ENCODE measurements at places on chromosomes 11 and 22. TPM values are rescaled to one million over a fixed set of nuclear protein-coding genes. Genes with fewer than 3 reads are reported as not detected.
A peak's percentile ranks its signal among the peaks of the same experiment; 100 is the strongest.

SLC22A9 gene
- not detected for total RNA-seq

- no peak overlapping the region for H3K4me3 ChIP-seq
- no peaks in the 10 kb centered on the region for H3K27me3 ChIP-seq
- peaks cover 11% of the 10 kb centered on the region for H3K4me1 ChIP-seq
- no peaks in the 10 kb centered on the region for H3K36me3 ChIP-seq
- peak overlapping the region; percentile 38 for H3K27ac ChIP-seq
These were observed 92.3 kb upstream of the TEAD1 start for GRCh38 chr11:12581923-12582322.

GRCh38 chr22:33697640-33698039 lies 222.6 kb downstream of the LARGE1 start:
- DNase-seq: no peak
- H3K4me3 ChIP-seq: no peak overlapping the region
- no peaks in the 10 kb centered on the region for H3K4me1 ChIP-seq

DNA sequence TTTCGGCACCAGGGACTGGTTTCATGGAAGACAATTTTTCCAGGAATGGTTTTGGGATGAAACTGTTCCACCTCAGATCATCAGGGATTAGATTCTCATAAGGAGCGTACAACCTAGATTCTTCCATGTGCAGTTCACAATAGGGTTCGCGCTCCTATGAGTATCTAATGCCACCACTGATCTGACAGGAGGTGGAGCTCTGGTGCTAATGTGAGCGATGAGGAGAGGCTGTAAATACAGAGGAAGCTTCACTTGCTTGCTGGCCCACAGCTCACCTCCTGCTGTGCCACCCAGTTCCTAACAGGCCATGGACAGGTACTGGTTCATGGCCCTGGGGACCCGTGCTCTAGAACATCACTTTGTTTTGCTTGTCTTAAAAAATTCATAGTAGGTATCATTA lies 41.8 kb upstream of the AMPD3 start:
- H3K4me1 ChIP-seq: peaks cover 22% of the 10 kb centered on the region
- H3K4me3 ChIP-seq: no peak overlapping the region
- H3K36me3 ChIP-seq: no peaks in the 10 kb centered on the region
- DNase-seq: no peak

DNA sequence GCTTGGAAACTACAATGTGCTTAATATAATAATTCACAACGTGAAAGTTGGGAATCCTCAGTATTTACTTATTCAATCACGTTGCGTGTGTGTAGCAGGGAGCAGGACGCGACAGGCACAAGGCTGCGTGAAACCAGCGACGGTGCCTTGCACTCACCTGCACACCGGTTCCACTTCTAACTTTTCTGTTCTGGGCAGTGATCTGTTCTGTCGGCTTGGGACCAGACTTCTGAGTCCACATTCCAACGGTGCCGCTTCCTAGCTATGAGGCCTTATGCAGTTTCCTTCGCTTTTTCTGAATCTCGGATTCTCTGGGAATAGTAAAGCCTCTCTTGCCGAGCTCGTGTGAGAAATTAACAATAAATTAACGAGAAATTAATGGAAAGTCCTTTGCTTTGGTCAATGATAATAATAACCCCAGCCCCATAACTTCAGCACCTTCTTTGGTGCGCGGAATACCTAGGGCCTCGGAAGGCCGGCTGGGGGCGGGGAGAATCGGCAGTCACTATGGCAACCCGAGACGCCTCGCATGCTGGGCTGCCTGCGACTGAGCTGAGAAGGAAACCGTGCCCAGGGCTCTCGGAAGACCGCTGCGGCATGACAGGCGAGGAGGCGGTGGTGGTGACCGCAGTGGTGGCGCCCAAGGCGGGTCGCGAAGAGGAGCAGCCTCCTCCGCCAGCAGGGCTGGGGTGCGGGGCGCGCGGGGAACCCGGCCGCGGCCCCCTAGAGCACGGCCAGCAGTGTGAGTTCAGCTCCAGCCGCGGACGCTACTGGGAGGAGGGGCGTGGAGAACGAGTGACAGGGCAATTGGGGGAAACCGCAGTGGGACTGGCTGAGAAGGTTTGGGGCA lies at the start of gene C11orf97:
C11orf97 (plus strand) TSS at position 530 of the 850 bp plus-strand sequence; CDS start at position 598, 68 bp downstream.
- H3K27me3 ChIP-seq: no peaks in the 10 kb centered on the region
- peak within 1 kb of the TSS; percentile 60 for H3K4me3 ChIP-seq
- no peaks in the 10 kb centered on the region for H3K4me1 ChIP-seq

GRCh38 chr11:124050748-124051147 lies 9.6 kb upstream of the OR10G7 start:
- no peaks in the 10 kb centered on the region for H3K36me3 ChIP-seq
- DNase-seq: no peak
- no peaks in the 10 kb centered on the region for H3K27me3 ChIP-seq
- H3K4me1 ChIP-seq: no peaks in the 10 kb centered on the region
- no peak overlapping the region for H3K27ac ChIP-seq

GRCh38 chr11:65907878-65908277 lies 7.7 kb upstream of the FOSL1 start:
- peaks cover 4% of the 10 kb centered on the region for H3K27me3 ChIP-seq
- H3K36me3 ChIP-seq: no peaks in the 10 kb centered on the region
- no peak overlapping the region for H3K4me3 ChIP-seq
- no peak overlapping the region for H3K27ac ChIP-seq
